Occipital lobe (tissue), 3 donors: ENCODE measurements at places on chromosomes 5 and 9. TPM values are rescaled to one million over a fixed set of nuclear protein-coding genes. Genes with fewer than 3 reads are reported as not detected.
A peak's percentile ranks its signal among the peaks of the same experiment; 100 is the strongest.

Gene TMEM252
- not detected for total RNA-seq

Gene C9orf50
- not detected for total RNA-seq

Gene NRARP
- 3.6 TPM for total RNA-seq

Gene COL15A1
- 12.5 TPM for total RNA-seq

Gene DMRT2
- total RNA-seq: 0.16 TPM

Gene PTTG1
- 10.8 TPM for total RNA-seq

Gene SPOCK1
- total RNA-seq: 36.7 TPM

- no peak for DNase-seq
These were observed 15.3 kb downstream of the ALDH1A1 start for GRCh38 chr9:72937545-72937944.

- DNase-seq: no peak
These were observed 417.3 kb downstream of the RAB3C start for GRCh38 chr5:59000211-59000610.

GRCh38 chr5:158451993-158452672, 593.2 kb upstream of the CLINT1 start:
- DNase-seq: no peak

DNA sequence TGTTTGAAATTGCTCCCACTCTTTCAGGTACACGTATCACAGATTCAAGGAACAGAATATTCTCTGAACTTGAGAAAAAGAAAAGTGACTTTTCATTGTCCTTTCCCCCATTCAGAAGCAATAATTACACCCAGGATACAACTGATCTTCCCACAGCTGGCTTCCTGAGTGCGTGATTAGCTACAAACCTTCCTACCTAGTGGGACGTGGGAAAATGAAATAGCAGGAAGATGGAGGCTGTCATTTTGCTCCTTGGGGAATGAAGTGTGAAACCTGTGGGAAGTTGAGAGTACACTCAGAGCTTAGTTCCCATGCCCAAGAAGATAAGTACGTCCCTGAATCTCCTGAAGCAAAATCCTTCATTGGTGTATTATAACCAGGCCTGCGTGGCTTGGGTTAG, 2.6 kb downstream of the TAS2R1 start:
- no peak for DNase-seq

DNA sequence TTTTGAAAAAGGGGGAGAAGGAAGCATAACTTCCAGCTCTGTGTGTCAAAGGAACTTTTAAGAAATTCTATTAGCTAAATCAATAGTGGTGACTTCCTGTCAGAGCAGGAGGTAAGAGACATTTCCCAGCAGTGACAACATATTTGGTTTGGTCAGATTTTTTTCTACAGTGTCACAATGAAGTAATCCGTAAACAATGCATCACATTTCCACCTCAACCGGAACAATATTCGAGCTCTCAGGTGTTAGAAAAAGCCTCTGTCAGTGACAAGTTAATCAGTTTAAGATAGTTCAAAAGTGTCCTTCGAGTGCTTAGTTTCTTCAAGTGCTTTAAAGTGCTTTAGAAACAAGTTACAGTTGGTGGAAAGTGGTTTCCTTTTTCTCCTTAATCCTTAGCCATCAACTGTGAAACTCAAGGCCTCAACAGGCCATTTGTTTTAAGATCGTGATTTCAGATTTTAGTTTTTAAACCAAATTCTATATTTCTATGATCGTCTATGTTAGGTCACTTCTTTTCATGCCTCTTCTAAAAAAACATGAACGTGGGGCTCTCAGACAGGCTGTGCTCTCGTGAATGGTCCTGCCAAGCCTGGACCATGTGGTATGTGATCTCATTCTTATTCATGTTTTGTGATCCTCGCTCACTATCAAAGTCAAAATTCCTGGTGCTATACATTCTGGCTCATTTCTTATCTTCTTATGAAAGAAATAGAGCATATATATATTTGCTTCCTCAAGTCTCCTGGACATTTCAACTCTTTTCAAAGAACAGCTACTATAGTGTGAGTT, 181.9 kb upstream of the HMHB1 start:
- DNase-seq: no peak

GRCh38 chr5:2173151-2173834, 290.6 kb upstream of the IRX4 start:
- no peak for DNase-seq

GRCh38 chr9:16645970-16646369, 224.5 kb downstream of the BNC2 start:
- DNase-seq: no peak

GRCh38 chr5:19862711-19863110, 125.3 kb downstream of the CDH18 start:
- DNase-seq: no peak

DNA sequence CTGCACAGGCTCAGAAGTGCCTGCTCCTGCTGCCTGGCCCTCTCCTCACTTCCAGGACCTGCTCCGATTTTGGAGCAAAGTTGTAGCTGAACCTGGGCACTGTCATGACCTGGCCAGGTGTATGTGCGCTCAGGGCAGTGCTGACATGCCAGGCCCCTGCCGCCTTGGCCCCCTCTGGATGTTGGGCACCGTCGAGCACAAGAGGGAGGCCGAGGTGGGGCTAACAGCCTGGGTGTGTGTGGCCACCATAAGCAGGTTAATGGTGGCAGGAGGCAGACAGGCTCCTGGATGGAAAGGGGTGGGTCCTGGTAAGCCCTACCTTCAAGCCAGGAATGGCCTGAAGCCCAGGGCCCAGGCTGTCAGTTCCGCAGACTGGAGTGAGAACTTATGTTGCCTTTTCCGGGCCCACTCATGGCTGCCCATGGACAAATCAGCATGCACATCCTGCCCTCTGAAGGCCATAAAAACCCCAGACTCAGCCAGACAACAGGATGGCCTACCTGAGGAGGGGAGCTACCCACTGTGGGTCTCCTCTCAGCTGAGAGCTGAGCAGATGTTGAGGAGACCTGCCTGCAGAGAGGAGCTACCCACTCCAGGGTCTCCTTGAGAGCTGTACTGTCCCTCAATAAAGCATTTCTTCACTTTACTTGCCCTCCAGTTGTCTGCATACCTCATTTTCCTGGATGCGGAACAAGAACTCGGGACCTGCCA, 66.2 kb downstream of the NACC2 start:
- DNase-seq: no peak

- no peak for DNase-seq
These were observed 58.6 kb downstream of the ENC1 start for GRCh38 chr5:74581988-74582365.

GRCh38 chr9:130450344-130451003, 5.7 kb downstream of the ASS1 start:
- DNase-seq: no peak

DNA sequence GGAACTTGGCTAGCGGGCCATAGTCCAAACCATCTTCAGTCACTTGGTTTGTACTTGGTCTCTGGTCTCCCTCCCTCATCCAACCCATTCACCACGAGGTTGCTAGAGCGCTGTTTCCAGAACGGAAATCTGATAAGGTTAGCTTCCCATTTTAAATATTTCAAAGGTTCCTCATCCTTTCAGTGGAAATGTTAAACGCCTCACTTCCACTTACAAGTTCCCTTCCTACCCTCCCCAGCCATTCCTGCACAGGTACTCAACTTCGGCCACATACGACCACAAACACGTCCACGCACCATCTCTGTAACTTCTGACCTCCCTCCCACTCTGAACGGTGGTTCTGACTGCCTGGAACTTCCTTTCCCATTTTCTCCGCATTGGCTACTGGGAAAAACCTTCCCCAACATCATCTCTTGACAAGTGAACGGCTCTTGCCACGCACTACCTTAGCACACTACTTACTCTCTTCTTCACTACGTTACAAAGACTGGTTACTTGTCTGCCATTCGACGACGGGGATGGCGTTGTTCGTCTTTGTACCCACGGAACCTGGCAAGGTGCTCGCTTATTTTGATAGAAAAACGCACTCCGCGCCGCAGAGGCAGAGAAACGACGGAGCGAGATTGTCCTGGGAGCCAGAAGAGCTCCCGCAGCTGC, 629 bp downstream of the CCNH start:
- DNase-seq: peak; percentile 9

GRCh38 chr5:39108987-39109386, 34.8 kb upstream of the RICTOR start:
- no peak for DNase-seq

- DNase-seq: no peak
These were observed 7.8 kb upstream of the RXRA start for GRCh38 chr9:134318481-134318891.

GRCh38 chr9:96844040-96844439, 10.3 kb downstream of the ZNF782 start:
- no peak for DNase-seq

DNA sequence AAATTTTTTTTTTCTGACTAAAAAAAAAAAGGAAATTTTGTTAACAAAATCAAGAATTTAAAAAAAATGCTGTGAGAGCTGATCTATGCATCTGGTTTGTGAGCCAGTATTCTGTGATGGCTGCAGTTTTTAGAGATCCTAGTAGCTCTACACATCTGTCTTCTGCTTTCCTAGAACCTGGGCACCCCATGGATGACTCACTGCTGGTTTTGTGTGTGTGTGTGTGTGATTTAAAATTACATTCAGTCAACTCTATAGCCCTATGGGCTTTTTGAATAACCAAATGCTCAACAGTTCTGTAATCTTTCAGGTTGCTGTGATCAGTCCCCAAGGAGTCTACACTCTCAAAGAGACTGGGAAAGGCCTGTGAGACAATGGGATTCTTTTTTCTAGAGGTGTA, 2.5 kb upstream of the PSMD5 start:
- no peak for DNase-seq

DNA sequence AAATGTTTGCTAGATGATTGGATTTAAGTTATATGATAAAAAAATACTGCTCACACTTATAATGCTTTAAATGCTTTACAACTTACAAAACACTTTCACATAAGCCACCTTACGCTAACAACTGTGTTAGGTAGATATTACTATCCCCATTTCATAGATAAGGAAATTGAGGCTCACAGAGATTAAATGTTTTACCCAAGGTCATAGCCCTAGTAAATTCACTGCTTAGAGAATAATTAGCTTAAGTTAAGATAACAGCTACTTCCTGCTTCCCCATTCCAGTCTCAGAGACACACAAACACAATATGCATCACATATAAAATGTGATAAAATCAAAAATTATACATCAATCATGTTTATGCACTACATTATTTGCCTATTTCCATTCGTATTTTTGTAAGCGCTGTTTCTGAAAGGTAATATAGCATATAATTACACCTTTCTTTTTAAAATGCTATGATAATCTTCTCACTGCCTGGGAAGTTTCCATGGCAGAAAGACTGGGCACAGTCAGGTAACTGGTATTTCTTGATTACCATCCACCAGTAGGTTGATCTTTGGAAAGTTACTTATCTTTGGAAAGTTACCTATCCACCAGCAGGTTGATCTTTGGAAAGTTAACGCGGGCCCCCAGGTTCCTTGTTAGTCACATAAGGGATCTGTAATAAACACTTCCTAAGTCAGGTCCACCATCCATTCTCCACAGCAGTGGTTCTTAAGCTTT, 101.1 kb downstream of the NFIB start:
- no peak for DNase-seq

DNA sequence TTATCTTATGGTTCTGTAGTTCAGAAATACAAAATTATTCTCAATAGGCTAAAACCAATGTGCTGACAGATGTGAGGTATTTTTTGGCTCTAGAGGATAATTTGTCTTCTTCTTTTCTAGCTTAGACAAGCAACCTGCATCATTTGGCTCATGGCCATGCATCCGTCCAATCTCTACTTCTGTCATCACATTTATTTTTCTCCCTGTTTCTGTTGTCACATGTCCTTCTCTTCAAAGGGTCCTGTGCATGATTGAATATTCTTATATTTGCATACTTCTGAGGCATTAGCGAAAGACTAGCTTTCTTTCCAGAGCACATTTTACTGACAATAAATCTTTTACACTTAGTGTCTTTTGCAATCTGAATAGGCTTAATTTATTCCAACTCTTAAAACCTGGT, 564.7 kb downstream of the CDH10 start:
- no peak for DNase-seq
